Inflammatory macrophage treated with lipopolysaccharide for 1 hour (primary cell): ENCODE measurements at places on chromosomes 5 and 9.

DNA sequence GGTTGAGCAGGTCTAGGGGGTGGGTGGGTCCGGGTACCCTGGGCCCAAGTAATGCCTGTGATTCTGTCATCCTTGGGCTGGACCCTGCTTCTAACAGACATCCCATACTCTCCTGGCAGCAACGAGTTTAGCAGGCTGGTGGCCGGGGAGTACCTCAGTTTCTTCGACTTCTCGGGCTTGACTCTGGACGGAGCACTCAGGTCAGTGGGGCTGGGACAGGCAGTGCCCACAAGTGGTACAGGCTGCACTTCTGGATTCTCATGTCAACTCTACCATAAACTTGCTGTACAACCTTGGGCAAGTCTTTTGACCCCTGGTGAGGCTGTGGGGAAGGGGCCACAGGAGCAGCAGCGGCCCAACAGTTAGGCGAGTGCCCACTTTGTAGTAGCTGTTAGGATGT lies 21.8 kb downstream of the PSD2 start:
- no peak for DNase-seq

DNA sequence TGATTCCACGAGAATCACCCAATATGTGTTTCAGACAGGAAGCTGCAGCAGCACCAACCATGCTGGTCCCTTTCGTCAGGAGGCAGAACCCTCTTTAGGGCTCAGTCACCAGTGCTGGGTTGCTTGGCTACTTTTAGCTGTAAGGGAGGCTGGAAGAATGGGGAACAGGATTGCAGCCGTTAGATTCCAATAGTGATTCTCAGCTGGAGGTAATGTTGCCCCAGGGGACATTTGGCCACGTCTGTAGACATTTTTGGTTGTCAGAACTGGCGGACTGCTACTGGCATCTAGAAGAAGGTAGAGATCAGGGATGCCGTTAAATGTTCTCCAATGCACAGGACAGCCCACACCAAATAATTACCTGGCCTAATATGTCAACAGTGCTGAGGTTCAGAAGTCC lies 81.8 kb downstream of the ANKRD33B start:
- DNase-seq = no peak

GRCh38 chr5:122220511-122220910 lies 91.2 kb downstream of the ZNF474 start:
- peak; percentile 55 for DNase-seq

GRCh38 chr9:133715866-133716563 lies 22.1 kb downstream of the SARDH start:
- DNase-seq = no peak

DNA sequence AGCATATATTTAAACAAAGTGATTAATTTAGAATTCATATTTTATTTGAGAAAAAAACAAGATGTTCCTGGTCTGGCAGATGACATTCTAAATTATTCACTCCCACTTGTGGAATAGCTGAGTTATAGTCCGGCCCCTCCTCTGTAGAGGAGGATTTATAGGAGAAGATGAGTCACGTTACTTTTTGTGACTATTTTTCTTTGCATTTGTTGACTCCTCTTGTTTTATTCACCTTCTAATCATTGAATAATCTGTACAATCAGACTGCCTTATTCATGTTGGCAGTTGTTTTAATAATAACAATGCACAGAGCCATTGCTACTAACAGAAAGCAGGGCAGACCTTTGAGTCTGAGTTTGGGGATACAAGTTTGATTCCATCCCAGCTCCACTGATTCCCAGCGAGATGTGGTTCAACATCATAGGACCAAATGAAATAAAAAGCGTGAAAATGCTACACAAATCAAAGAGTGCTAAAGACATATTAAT lies 23.2 kb downstream of the DOCK8 start:
- DNase-seq = no peak

GRCh38 chr5:10663489-10664179 lies 97.4 kb downstream of the DAP start:
- DNase-seq = no peak

DNA sequence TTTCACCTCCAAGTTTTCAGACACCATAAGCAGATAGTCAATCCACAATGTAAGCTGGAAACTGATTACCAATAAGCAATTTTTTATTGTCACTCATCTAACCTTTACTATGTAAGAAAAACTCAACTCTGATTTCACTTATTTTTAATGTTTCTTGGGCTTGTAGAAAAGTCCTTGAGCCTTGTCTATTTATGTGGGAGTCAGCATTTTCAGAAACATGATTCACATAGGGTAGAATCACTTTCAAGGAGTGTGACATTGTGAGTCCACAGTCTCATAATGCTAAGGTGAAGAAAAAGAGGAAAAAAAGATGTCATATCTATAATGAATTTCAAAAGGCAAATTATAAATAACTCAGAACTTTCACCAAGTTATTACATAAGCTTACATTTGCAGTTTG lies 2167.9 kb upstream of the C9orf72 start:
- DNase-seq = no peak
